ENCODE measurements at places on chromosomes 4 and X. TPM values are rescaled to one million over a fixed set of nuclear protein-coding genes. Genes with fewer than 3 reads are reported as not detected.

HSFX2 gene
- not detected for total RNA-seq

NR3C2 gene
- 52.8 TPM for total RNA-seq

SMR3B gene
- not detected for total RNA-seq

ZDHHC15 gene
- total RNA-seq: 5.3 TPM

LGI2 gene
- 5.2 TPM for total RNA-seq

HS3ST1 gene
- 8.0 TPM for total RNA-seq

PTCHD1 gene
- total RNA-seq: 9.4 TPM

ZMAT1 gene
- 22.6 TPM for total RNA-seq
